Pancreas (tissue), 10 donors: ENCODE measurements at places on chromosomes 4 and X. TPM values are rescaled to one million over a fixed set of nuclear protein-coding genes. Genes with fewer than 3 reads are reported as not detected.

DNA sequence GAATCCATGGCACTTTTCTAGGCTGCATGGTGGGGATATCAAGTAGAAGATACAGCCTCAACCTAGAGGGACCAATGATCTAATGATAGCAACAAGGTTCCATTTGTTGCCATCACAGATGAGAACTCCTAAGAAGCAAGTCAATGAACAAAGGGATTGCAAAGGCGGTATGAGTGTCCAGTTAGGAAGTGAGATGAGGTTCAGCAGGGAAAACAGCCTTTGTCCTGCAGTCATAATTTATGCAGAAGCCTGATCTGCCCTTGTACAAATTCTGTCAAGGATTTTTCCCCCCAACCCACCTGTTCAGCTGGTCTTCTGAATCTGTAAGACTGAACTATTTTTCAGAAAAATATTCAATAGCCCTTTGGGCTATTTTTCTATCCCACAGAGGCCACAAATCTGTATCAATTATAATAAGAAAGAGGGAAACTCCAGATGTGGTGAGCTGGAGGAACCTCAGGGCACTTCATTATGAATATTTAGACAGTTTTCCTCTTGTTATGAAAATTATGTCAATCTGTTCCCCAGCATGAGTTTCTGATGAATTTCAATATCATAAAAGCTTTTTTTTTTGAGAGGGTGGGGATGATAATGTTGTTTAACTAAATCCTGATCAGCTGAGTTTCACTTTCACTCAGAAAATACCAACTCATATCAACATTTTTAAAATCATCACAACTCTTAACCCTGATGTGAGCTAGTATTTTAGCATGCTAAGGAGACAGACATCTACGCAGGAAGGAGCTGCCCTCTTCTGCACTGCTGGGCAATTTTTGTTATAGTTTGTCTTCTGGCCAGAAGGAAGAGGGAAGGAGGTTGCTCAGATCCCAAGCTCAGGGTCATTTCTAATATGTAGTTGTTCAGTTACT is 127.2 kb upstream of the MAP3K15 start:
- H3K27ac ChIP-seq = no peak overlapping the region
- H3K36me3 ChIP-seq = no peaks in the 10 kb centered on the region
- H3K4me3 ChIP-seq = no peak overlapping the region
- no peaks in the 10 kb centered on the region for H3K27me3 ChIP-seq
- H3K4me1 ChIP-seq = no peaks in the 10 kb centered on the region
- DNase-seq = no peak

- peaks cover 32% of the 10 kb centered on the region for H3K4me1 ChIP-seq
- H3K4me3 ChIP-seq = no peak overlapping the region
- no peak for DNase-seq
- H3K36me3 ChIP-seq = no peaks in the 10 kb centered on the region
- no peaks in the 10 kb centered on the region for H3K27me3 ChIP-seq
Measured at GRCh38 chr4:1296324-1297022, 6.8 kb downstream of the MAEA start.

Gene GAGE12E
- total RNA-seq = not detected

DNA sequence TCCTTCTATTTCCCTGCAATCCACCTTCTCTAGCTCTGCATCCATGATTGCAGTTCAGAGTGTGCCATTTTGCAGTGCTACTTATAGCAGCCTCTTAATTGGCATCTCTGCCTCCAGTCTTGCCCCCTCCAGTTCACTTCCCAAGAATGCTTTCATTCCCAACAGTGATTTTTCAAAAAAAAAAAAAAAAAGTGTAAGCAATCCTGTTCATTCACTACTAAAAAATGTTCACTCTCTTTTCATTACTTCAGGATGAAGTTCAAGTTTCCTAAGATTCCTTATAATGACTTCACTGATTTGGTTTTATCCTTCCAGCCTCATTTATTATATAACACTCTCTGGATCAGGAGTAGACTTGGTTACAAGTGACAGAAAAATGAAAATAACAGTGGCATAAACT is 124.7 kb upstream of the LNX1 start:
- DNase-seq = no peak
- no peaks in the 10 kb centered on the region for H3K27me3 ChIP-seq

Gene KLB
- 2.4 TPM for total RNA-seq

DNA sequence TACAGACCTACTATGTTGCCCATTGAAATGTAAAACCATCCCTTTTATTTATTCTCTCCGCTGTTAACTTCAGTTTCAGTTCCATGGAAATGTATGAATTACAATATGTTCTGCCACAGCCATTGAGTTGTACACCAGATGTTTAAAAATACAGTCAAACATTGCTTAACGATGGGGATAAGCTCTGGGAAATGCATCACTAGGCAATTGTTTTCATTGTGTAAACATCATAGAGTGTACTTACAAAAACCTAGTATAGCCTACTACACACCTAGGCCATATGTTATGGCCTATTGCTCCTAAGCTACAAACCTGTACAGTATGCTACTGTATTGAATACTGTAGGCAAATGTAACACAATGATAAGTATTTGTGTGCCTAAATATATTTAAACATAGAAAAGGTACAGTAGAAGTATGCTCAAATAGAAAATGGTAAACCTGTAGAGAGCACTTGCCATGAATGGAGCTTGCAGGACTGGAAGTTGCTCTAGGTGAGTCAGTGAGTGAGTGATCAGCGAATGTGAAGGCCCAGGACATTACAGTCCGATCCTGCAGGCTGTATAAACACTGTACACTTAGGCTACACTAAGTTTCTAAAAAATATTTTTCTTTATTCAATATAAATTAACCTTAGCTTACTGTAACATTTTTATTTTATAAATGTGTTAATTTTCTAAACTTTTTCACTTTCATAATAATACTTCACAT is 2.7 kb upstream of the PF4V1 start:
- H3K36me3 ChIP-seq = no peaks in the 10 kb centered on the region
- H3K4me1 ChIP-seq = no peaks in the 10 kb centered on the region
- H3K4me3 ChIP-seq = no peak overlapping the region
- no peak overlapping the region for H3K27ac ChIP-seq
- H3K27me3 ChIP-seq = no peaks in the 10 kb centered on the region

- H3K27ac ChIP-seq = no peak overlapping the region
- H3K36me3 ChIP-seq = no peaks in the 10 kb centered on the region
- no peak overlapping the region for H3K4me3 ChIP-seq
- no peak for DNase-seq
Measured at GRCh38 chrX:101484135-101484534, 1.1 kb upstream of the ARMCX4 start.

DNA sequence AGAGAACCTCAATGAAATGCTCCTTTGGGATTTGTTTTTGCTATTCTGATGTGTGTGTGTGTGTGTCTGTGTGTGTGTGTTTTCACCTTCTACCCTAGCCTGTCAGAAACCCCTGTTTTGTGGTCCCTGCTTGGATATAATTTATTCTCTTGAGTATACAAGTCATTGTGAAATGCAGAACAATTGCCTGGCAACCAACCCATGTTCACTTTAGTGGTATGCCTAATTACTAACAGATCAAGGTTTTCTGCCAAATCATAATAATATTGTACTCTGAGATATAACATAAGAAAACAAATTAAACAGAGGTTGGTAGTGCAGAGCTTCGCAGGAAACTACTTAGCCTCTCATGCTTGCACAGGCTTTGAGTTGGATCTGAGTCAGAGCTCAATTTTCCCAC is 7.0 kb upstream of the TET2 start:
- H3K27me3 ChIP-seq = no peaks in the 10 kb centered on the region
- H3K4me1 ChIP-seq = no peaks in the 10 kb centered on the region
- DNase-seq = no peak
- no peak overlapping the region for H3K27ac ChIP-seq
- no peak overlapping the region for H3K4me3 ChIP-seq
- no peaks in the 10 kb centered on the region for H3K36me3 ChIP-seq

DNA sequence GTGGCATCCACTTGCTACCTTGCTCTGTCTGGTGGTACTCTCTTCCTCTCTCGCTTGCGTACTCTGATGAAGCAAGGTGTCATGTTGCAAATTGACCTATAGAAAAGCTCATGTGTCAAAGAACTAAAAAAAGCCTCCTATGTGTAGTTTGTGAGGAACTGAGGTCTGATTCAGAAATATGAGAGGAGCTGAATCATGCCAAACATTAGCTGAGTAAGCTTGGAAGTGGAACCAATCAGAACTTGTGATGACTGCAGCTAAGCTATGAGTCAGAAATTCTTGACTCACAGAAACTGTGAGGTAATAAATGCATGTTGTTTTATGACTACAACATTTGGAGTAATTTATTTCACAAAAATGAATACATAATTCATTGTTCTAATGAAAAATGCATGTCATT is 2138.8 kb downstream of the PCDH7 start:
- H3K4me1 ChIP-seq = no peaks in the 10 kb centered on the region
- H3K27me3 ChIP-seq = no peaks in the 10 kb centered on the region
- no peak overlapping the region for H3K4me3 ChIP-seq
- no peak overlapping the region for H3K27ac ChIP-seq
- no peak for DNase-seq

DNA sequence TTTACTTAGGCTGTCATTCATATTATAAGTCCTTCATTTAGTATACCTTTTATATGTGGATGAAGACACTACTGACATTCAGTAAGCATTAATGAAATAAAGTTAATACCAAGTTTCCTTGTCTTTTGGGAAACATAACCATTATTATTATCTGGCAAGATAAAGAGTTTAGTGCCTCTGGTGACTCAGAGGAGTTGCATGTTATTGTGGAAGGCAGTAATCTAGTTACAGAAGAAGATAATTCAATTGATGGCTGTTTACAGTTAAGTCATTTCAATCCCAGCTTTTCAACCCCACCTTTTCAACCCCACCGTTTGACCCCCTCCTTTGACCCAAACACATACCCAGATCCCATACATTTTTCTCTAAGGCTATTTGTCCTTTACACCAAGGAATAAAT is 143.8 kb downstream of the FANCB start:
- no peak for DNase-seq
- H3K4me3 ChIP-seq = no peak overlapping the region
- no peaks in the 10 kb centered on the region for H3K4me1 ChIP-seq
- no peak overlapping the region for H3K27ac ChIP-seq
- H3K36me3 ChIP-seq = no peaks in the 10 kb centered on the region

GRCh38 chr4:182289809-182290208 is 46.6 kb downstream of the TENM3 start:
- no peak overlapping the region for H3K4me3 ChIP-seq
- H3K27me3 ChIP-seq = no peaks in the 10 kb centered on the region
- no peak overlapping the region for H3K27ac ChIP-seq
- H3K4me1 ChIP-seq = no peaks in the 10 kb centered on the region

GRCh38 chr4:94947681-94948108 is 189.9 kb downstream of the BMPR1B start:
- no peak for DNase-seq
- no peaks in the 10 kb centered on the region for H3K27me3 ChIP-seq
- H3K4me3 ChIP-seq = no peak overlapping the region
- no peaks in the 10 kb centered on the region for H3K4me1 ChIP-seq

DNA sequence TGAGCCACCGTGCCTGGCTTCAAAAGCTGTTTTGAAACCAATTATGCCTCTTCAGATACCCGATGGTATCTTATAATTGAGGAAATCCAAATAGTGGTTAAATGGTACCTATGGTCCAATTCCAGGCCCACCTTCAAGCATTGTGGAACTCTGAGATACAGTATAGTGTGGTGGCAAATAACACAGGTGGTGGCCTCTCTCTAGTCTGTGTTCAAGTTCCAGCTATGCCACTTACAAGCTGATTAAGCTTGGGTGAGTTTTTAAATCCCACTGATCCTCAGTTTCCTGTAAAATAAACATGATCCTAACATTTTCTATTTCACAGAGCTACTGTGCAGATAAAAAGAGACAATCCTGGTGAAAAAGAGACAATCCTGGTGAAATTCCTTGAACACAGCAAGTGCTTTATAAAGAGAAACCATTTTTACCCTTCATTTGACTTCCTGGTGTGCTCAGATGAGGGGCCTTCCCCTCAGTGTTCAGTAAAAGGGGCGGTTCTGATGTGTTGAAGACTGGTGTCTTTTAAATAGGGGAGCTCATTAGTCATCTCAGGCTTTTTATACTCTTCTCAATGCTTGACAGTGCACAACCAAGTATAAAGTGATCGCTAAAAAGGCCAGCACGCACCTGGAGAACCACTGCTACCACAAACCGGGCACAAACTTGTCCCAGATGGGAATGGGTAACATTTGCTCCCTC is 30.8 kb upstream of the CD40LG start:
- no peak for DNase-seq
- H3K27me3 ChIP-seq = no peaks in the 10 kb centered on the region
- no peaks in the 10 kb centered on the region for H3K36me3 ChIP-seq
- H3K4me1 ChIP-seq = no peaks in the 10 kb centered on the region
- no peak overlapping the region for H3K27ac ChIP-seq
- no peak overlapping the region for H3K4me3 ChIP-seq

GRCh38 chrX:15749642-15750610 is 11.9 kb downstream of the CA5B start:
- H3K36me3 ChIP-seq = no peaks in the 10 kb centered on the region
- H3K4me3 ChIP-seq = no peak overlapping the region
- no peaks in the 10 kb centered on the region for H3K27me3 ChIP-seq
- no peak for DNase-seq

Gene SPANXC
- not detected for total RNA-seq

Gene EVC
- 12.0 TPM for total RNA-seq

- H3K27me3 ChIP-seq = no peaks in the 10 kb centered on the region
- H3K4me1 ChIP-seq = peaks cover 3% of the 10 kb centered on the region
- peak overlapping the region; percentile 93 for H3K27ac ChIP-seq
- H3K36me3 ChIP-seq = no peaks in the 10 kb centered on the region
- no peak for DNase-seq
Measured at GRCh38 chr4:102344520-102344953, 745 bp downstream of the SLC39A8 start.

Gene CXCL9
- 0.05 TPM for total RNA-seq

DNA sequence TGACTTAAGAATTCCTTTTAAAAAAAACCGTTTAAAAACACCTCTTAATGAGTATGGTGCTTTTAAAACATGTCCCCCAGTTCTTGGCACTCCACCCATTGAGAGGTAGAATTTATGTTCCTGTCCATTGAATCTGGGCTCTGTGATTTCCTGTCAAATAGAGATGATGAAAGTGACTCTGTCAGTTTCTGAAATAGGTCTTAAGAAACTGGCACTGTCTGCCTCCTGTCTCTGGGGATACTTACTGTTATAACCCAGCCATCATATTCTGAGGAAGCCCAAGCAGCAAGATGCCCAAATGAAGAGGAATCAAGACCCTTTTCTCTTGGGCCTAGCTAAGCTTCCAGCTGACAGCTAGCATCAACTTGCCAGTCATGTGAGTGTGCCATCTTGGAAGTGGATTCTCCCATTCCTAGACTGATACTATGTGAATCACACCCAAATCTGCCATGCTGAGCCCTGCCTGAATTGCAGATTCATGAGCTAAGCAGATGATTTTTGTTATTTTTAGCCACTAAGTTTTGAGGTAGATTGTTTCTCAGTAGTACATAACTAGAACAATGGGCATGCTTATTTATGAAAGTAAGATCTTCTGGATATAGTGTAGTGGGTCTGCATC is 22.8 kb downstream of the C4orf54 start:
- no peaks in the 10 kb centered on the region for H3K36me3 ChIP-seq
- H3K27me3 ChIP-seq = no peaks in the 10 kb centered on the region
- H3K27ac ChIP-seq = no peak overlapping the region
- H3K4me3 ChIP-seq = no peak overlapping the region
- no peaks in the 10 kb centered on the region for H3K4me1 ChIP-seq
